ENCODE measurements at places on chromosomes 12 and 14.

- no peak for DNase-seq
These were observed 2.1 kb downstream of the PLXNC1 start for GRCh38 chr12:94150240-94151121.

- no peak for DNase-seq
These were observed 211.5 kb downstream of the SLC15A4 start for GRCh38 chr12:128612150-128612850.

DNA sequence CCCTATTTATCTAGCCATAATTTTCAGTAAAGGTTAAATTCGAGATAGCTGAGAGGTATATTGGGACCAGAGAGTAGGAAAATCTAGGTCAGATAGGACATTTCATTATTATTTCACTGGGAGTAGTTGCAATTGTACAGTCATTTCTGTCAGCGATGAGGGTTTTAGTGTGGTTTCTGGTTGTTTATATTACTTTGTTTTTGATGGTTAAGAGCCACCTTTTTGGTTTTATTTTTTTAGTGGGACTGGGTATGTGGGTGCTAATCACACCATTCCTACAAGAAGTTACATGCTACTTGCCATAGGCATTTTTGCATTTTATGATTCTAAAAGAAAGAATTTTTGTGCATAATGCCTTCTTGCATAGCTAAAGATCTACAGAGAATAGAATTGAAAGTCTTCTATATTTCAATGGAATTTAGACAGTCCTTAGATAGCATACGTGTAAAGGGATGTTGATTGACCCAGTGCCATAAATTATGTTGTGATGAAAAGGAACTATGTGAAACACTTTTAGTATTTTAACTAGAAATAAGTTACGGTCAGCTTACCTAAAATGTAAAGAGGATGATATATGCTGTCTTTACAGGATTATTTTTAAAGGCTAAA lies 85.2 kb downstream of the KTN1 start:
- no peak for DNase-seq

DNA sequence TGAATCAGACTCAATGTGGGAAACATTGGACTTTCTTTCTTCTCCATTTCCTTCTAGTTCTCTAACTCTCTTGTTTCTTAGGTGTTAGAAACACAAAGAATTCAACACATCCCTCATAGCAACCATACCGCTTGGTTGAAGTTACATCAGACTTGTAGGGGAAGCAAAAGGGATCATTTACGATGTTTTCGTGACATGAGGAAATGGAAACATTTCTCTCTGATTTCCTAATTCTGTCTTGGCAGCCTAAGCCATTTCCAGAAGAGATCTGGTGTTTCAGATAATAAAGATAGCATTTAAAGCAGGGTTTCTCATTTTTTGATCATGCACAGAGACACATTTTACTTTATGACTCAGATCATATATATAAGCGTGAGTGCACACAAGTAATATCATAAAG lies 202.0 kb downstream of the TMEM132C start:
- no peak for DNase-seq

- no peak for DNase-seq
These were observed 58.9 kb downstream of the DIO3 start for GRCh38 chr14:101620031-101620788.

DNA sequence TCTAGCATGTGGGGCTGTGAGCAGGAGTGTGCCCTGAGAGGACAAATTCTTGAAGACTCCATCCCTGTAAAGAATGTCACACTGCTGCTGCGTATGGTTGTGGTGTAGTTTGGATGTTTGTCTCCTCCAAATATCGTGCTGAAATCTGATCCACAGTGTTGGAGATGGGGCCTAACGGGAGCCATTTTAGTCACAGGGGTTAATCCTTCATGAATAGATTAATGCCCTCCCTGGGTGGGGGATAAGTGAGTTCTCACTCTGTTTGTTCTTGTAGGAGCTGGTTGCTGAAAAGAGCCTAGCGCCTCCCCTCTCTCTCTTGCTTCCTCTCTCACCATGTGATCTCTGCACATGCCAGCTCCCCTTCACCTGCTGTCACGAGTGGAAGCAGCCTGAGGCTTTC lies 94.5 kb upstream of the VASH1 start:
- DNase-seq, result no peak

DNA sequence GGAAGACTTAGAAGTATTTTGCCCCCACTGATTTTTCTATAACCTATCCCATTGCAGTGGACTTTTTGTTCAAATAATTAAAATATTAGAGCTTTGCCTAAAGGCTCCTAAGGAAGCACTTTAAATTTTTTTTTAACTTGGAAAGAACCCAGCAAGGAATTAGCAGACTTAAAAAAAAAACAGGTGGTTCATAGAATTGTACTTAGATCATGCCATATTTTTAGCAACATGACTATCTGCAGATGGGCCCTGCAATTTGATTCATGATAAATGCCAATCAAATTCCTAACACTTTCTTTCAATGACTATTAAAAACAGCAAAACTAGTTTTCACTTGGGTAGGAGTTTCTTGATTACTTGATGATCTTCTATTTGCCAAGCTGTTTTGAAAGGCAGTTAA lies 11.5 kb downstream of the ADAMTS20 start:
- no peak for DNase-seq

DNA sequence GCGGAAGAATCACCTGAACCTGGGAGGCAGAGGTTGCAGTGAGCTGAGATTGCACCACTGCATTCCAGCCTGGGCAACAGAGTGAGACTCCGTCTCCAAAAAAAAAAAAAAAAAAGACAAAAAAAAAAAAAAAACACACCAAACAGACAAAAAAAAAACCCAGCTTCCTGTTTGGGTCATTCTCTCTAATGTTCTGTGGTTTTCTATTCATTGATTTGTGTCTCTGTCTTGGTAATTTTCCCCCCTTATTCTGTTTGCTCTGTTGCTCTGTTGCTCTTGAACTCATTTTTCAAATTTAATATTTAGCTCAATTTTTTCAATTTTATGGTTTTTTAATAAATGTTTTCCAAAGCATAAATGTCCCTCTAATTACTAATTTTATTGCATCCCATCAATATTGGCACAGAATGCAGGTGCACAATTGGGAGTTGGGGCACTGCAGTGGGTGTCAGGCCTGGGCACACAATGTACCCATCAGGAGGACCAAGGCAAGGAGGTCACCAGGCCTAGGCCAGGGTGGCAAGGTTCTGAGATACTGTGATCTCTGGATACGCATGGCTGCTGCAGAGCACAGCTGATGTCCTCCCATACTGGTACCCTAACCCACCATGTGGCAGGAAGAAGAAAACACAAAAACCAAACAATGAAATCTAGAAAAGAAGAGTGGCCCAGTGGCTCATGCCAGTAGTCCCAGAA lies 8.0 kb upstream of the GNPTAB start:
- no peak for DNase-seq

GRCh38 chr12:57631566-57632072 lies 1.4 kb downstream of the B4GALNT1 start:
- no peak for DNase-seq

DNA sequence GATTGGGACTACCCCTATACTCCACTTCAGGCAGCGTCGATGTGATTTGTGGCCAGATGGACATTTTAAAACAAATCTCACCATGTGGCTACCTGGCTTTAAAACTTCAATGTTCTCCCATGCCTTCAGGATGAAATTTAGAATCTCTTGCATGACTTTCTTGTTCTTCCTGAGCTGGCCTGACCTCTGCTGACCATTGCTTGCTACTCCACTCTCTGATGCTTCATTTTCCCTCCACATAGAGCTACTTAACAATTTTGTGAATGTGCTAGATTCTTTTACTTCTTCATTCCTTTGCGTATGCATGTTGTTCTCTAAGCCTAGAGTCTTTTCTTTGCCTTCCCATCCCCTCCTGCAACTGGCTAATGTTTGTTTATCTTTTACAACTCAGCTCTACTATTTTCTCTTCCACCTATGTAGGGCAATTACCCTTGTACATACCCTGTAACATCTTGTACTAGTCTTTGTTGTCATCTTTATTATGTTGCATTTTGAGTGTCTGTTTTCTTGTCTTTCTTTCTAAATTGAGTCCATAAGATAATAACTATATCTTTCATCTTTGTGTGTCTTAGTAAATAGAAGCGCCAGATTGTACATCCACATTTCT lies 41.2 kb downstream of the YLPM1 start:
- DNase-seq, result peak; percentile 44

- no peak for DNase-seq
These were observed 13.7 kb upstream of the ITGA5 start for GRCh38 chr12:54432815-54433164.

- no peak for DNase-seq
These were observed at the start of gene TMEM233 for GRCh38 chr12:119593578-119594398. Gene TMEM233 (plus strand): TSS chr12:119593774. CDS start chr12:119593849, 75 bp downstream.

DNA sequence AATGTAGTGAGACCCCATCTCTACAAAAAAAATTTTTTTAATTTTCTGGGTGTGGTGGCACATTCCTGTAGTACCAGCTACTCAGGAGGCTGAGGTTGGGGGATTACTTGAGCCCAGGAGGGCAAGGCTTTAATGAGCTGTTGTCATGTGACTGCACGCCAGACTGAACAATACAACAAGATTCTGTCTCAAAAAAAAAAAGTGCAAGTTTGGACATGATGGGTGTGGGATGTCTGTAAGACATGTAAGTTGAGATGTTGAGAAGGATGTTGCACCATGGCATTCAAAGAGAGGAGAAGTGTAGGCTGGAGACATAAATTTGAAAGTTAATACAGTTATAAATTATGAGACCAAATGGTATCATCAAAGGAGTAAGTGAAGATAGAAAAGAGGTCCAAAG lies 23.5 kb downstream of the YEATS4 start:
- DNase-seq, result no peak

- peak; percentile 83 for DNase-seq
These were observed 70.2 kb upstream of the ZFP36L1 start for GRCh38 chr14:68862954-68863594.
